Stimulated activated CD8-positive, alpha-beta memory T cell treated with anti-CD3 and anti-CD28 coated beads, Interleukin-4, amount 100 ng/mL, for 1 hour (primary cell): ENCODE measurements at places on chromosomes 4 and X.

GRCh38 chrX:154046940-154047610 is 27.4 kb upstream of the IRAK1 start:
- no peak for DNase-seq

DNA sequence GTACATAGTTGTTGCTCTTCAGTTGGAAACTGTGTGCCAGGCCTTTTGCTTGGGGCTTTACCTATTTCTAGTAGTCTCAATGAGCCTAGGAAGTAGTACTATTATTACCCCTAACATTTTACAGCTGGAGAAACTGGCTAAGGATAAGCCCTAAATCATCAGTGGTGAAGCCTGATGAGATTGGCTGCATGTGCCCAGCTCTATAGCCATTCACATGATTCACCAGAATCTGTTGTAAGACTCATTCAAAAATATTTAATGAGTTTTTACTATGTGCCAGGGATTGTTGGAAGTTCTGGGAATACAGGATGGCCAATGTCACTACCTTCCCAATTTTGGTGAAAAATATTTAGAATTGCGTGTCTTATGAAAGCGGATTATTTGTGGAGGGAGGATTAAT is 2.8 kb downstream of the KIT start:
- DNase-seq = no peak

- DNase-seq = no peak
Measured at GRCh38 chr4:28682847-28683246, 1822.2 kb downstream of the STIM2 start.

- no peak for DNase-seq
Measured at GRCh38 chr4:140091305-140091704, 62.7 kb downstream of the MAML3 start.

DNA sequence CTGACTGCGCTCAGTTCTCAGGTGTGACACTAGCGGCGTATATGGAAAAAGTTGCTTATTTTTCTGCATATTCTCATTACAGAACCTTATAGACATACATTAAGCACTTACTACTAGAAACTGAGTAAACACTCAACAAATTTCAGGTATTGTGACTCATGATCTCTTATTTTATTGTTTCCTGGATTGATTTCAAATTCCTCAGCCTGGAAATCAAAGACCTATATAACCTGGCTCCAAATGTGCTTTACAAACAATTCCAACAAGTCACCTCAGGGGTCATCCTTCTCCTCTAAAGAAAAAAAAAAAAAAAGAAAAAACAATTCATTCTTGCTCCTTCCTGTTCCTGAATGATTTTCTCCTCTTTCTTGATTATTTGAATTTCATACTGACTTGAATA is 152.3 kb downstream of the ADAM29 start:
- DNase-seq = no peak

DNA sequence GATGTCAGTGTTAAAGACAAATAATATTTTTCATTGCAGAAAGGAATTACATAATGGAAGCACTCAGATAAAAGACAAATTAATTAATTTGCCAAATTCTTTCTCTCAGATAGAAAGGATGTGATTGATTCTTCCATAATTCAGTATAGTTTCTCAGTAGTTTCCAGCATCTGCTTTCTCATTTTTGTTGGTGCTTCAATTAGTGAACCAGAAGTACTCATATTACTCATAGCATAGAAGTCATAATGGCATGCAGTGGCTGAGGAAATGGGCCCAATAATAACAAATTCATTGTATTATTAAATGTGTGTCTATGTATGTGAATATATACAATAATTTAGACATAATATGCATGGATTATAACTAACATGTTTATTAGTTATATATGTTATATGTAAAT is 393.3 kb upstream of the TRAM1L1 start:
- DNase-seq = no peak

DNA sequence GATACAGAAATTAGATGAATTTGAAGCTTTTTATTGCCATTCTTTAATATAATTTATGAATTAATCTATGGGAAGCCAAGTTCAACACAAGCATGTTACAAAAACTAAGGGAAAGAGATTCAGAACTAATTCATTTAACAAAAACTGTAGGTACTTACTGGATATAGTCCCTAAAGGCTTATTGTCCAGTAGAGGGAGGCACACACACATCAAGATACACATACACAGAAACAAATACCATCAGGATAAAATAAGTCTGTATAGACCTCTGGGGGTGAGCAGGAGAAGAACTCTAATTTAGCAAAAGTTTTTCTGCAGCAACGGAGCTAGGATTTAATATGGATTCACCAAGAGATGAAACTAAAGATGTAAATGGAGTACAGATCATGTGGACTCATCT is 83.0 kb upstream of the IL13RA1 start:
- DNase-seq = no peak

GRCh38 chr4:1336088-1336491 is 10.9 kb upstream of the UVSSA start:
- DNase-seq = no peak

GRCh38 chrX:64190136-64190740 is 15.3 kb downstream of the AMER1 start:
- DNase-seq = no peak

DNA sequence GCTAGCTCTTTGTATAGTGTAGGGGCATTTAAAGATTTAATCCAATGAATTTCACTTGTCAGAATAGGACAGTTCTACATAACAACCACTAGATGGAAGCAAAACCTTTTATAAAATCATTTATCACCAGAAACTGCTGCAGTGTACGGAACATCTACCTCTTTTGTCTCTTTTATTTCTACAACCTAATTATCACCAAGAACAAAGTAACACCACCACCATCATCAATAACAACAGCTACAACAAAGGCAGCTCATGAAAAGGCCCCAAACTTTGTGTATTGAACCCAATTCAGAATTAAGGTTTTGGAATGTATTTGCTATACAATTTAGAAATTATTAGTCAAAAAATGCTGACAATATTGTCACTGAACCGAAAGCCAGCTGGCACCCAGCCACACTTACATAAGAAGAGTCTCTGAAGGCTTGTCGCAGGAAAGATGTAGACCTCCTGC is 260.9 kb upstream of the RPS6KA3 start:
- DNase-seq = no peak

- no peak for DNase-seq
Measured at GRCh38 chr4:137664046-137664387, 131.7 kb upstream of the PCDH18 start.

DNA sequence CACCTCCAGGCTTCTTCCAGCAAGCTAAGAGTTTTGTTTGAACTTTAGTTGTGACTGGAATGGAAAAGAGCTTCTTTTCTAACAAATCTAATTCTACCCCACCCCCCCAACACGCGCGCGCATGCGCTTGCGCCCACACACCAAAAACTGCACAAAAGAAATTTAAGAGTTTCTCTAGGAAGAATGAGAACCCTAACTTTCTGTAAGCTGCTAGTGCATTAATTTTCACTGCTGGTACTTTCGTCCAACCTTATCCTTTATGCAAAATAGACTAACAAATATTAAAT is 9.0 kb upstream of the INTU start:
- DNase-seq = no peak

GRCh38 chrX:133923113-133923512 is 62.3 kb downstream of the GPC3 start:
- DNase-seq = no peak

GRCh38 chr4:188811121-188811520 is 671.9 kb downstream of the TRIML1 start:
- DNase-seq = no peak

- no peak for DNase-seq
Measured at GRCh38 chr4:52051615-52052474, 741 bp downstream of the SPATA18 start.
